ENCODE measurements at places on chromosomes 4 and X.
A peak's percentile ranks its signal among the peaks of the same experiment; 100 is the strongest.

GRCh38 chr4:113784497-113785250 is 23.1 kb upstream of the CAMK2D start:
- no peak for DNase-seq

- DNase-seq = no peak
Measured at GRCh38 chr4:47942081-47942819, 27.9 kb upstream of the NFXL1 start.

GRCh38 chr4:24497221-24497620 is 87.1 kb downstream of the DHX15 start:
- no peak for DNase-seq

- no peak for DNase-seq
Measured at GRCh38 chrX:75547783-75548182, 24.9 kb upstream of the ZDHHC15 start.

DNA sequence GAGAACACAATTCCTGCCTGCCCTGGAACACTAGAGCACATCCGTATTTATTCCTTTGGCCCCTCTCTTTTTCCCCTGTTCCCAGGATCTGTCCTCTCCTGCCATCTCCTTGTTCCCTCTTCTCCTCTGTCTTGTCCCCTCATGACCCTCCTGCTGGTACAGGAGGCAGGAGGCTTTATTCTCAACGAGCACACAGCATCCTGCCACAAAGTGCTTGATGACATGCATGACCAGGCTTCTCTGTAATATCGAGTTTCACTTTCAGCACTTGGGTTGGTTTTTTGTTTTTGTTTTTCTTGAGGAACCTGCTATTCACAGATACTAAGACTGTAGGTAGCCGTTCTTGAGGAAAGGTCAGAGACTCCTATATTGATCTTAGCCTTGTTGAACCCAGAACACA is 35.3 kb downstream of the NALF2 start:
- DNase-seq = no peak

GRCh38 chr4:44965435-44966095 is 239.2 kb upstream of the GNPDA2 start:
- no peak for DNase-seq

- DNase-seq = no peak
Measured at GRCh38 chr4:144723471-144723870, 77.5 kb downstream of the HHIP start.

- DNase-seq = no peak
Measured at GRCh38 chrX:106201502-106202178, 33.5 kb downstream of the PWWP3B start.

DNA sequence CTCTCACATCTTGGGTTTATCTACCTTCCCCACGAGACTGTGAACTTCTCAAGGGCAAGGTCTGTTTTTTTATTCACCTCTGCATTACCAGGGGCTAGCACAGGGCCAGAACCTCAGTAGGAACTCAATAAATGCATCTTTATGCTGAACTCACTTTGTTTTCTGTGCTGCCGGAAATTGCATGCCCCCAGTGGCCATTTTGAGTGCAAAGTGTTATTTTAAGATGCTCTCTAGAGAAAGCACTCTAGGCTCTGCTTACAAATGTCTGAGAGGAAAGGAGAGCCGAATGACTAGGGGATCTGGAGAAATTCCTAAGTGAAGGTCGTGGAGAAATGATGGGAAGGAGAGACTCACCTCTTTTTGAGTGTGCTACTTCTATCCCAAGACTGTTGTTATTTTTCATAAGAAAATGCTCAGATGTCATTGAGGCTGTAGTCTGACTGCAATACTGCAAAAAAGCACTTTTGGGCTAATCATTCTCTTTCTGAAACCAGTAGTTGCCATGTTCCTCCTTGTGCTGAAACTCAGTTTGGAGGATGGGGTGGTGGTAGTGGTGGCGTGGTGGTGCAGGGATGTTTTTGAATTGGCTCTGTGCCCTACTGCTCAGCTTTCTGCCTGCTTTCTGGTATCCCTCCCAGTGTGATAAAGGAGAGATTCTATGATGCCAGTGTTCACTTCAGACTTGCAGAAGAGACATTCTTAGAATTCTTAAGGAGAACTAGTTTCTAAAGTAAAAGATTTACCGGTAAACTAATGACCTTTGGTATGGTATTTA is 41.3 kb downstream of the DOCK11 start:
- peak; percentile 27 for DNase-seq

- no peak for DNase-seq
Measured at GRCh38 chr4:18012134-18012806, 9.3 kb downstream of the LCORL start.

DNA sequence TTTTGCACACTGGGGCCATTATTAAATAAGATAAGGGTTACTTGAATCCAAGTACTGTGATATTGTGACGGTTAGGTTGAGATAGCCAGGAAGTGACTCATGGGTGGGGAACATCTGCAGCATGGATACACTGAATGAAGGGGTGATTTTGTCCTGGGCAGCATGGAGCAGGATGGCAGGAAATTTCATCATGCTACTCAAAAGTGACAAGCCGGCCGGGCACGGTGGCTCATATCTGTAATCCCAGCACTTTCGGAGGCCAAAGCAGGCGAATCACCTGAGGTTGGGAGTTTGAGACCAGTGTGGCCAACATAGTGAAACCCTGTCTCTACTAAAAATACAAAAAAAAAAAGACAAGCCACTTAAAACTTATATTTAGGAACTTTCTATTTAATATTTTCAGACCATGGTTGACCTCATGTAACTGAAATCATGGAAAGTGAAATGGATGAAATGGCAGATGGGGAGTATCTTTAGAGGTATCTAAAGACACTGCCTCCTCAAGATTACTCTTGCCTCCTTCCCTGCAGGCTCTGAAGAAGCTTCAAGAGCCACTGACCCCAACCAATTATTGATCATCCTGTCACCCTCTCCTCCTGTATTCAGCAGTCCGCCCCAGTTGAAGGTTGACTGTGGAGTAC is 3.9 kb upstream of the TRIM60 start:
- DNase-seq = no peak

DNA sequence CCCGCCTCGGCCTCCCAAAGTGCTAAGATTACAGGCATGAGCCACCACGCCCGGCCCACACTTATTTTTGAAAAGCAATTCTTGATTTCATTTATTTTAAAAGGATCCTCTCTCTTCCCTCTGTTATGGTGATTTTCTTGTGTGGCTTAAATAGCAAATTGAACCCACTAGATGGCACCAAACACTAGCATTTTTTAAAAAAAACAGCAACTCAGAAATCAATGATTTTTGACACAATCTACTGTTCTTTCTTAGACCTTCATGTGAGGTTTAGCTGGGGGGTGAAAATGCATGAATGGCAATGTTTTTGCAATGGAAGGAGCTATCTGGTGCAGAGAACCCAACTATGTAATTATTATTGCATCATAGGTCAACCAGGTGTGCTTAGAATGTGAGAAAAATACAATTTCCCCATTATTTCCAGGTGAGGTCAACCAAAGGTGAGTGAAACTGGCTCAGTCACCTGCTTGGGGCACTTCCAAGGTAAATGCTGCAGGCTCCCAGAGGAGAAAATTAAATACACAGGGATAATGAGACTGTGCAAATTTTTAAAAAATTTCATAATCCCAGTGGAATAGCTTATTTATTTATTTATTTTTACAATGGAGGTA is 226.7 kb upstream of the PRKX start:
- peak; percentile 13 for DNase-seq

GRCh38 chr4:95361696-95361965 is 187.1 kb downstream of the UNC5C start:
- DNase-seq = no peak

- DNase-seq = no peak
Measured at GRCh38 chr4:31366041-31366440, 645.9 kb downstream of the PCDH7 start.

- DNase-seq = peak; percentile 54
Measured at GRCh38 chr4:146916479-146917076, 29.1 kb downstream of the TTC29 start.

DNA sequence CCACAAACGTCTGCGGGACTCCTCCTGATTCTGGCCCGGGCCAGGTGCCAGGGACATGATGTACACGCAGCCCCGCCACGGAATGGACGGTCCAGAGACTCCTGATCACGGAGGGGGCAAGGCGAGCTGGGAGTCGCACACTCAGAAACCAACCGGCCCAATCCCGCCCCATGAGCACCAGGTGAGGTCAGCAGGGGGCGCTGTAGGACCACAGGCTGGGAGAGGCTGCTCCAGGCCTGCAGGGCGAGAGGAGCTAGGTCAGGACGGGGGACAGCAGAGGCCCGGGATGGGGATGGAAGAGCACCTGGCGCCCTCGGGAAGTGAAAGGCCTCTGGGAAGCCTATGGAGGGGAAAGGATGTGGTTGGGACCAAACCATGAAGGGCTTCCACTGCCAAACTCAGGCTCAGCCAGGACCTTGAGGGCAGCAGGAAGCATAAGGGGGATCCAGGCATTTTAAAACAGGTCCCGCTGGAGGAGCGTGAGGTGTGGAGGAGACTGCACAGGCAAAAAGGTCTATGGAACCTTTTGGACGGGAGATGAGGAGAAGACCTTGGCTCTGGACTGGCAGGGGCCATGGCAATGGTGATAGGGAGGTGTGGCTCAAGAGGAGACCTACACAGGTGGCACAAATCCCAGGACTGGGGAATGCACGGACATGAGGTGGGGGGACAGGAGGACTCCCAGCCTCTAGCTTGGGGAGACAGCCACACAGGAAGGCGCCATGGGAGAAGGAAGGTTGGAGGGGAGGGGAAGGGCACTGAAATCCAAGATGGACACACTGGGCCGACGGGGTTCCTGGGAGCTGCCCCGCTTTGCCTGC is 79.2 kb downstream of the MTMR1 start:
- DNase-seq = peak; percentile 68

DNA sequence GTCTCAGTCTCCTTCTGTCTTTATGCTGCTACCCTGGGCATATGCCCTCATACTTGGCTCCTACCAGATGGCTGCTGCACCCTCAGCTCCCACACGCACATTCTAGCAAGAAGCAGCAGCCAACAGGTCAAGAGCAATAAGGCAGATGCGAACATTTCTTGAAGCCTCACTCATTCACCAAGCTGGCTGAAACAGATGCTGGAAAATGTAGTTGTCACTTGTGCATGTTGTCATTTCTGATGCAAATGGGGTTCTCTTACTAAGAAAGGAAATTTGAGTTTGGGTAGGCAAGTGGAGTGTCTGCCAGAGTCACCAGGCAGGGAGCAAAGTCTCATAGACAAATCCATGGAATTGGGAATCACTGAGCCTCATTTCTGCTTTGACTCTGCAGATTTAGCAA is 57.4 kb upstream of the SORBS2 start:
- DNase-seq = no peak

- DNase-seq = no peak
Measured at GRCh38 chr4:108454227-108454626, 166.1 kb upstream of the RPL34 start.

DNA sequence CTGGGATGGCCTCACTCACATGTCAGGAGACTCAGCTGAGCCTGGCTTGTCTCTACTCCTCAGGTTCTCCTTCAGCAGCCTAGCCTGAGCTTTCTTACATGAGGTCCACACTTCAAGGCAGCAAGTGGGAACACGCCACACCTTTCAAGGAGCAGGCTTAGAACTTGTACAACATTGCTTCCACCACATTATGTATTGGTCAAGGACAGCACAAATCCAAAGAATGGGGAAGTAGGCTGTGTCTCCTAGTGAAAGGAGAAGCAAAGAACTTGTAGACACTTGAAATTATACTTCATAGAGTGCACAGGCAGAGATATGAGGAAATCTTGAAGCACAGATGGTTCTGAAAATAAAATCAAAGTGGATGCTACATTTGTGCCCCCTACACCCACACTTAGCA is 120.9 kb upstream of the NOCT start:
- no peak for DNase-seq

DNA sequence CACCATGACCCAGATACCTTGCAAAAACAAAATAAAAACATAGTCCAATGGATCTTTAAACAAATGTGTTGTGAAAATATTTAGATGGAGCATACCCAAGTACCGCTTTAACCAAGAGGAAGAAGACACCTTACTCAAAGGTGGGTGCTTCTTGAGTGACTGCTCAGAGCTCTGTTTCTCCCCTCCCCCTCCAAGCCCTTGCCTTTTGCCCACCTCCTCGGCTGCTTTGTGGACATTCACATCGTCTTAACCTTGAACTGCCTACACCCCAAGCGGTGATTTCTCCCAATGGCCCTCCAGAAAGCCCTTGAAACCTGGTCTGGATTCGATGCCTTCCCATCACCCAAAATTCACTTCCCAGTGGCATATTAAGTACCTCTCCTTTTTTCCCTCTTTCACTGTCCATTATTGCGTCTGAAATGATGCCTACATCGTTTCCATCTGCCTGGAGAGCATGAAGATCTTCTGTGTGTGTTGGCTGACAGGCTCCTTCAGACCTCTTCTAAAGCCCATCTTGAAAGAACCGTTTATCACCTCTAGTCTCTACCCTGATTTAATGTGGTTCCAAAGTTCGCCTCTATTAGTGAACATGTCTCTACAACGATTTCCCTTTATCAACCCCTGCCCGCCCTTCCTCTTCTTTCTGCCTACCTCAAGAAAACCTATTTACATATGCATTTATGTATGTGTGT is 968 bp downstream of the GPRIN3 start:
- no peak for DNase-seq

DNA sequence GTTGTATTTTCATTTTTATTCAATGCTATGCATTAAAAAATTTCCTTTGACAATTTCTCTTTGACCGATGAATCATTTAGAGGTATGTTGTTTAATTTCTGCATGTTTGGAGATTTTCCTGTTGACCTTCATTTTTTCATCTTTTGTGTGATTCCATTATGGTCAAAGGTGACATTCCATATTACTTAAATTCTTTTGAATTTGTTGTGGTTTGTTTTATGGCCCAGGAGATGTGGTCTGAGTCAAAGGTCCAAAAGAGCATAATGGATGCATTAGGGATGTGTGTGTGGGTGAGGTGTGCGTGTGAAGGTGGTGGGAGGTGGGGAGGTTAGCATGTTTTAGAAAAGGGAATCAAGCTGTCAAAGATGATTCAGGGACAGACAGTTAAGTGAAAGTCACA is 76.0 kb upstream of the GIMD1 start:
- DNase-seq = no peak

DNA sequence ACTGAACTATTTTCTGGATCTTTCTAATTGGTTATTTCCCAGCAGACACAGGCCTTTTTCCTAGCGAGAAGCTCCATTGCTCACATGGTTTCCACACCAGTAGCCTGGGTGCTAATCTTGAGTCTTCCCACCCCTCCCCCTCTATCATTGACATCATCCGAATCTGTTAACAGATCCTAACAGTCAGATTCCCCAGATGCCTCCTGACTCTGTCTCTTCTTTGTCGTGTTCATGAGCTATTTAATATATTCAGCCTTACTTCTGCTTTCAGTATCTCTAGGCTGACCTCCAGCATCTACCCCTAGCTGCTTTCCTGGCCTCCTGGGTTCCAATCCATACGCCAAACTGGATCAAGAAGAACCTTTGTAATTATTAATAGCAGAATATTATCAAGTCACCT is 85.0 kb downstream of the CLNK start:
- no peak for DNase-seq

GRCh38 chr4:182418054-182418734 is 175.0 kb downstream of the TENM3 start:
- DNase-seq = no peak

- DNase-seq = no peak
Measured at GRCh38 chrX:75390470-75390869, 116.6 kb downstream of the UPRT start.
